ENCODE measurements at places on chromosomes 2 and 18. TPM values are rescaled to one million over a fixed set of nuclear protein-coding genes. Genes with fewer than 3 reads are reported as not detected.
A peak's percentile ranks its signal among the peaks of the same experiment; 100 is the strongest.

The SATB2 gene
- total RNA-seq, result 8.8 TPM

The BZW1 gene
- total RNA-seq, result 408 TPM

The STPG4 gene
- total RNA-seq, result 4.4 TPM

The ASB18 gene
- total RNA-seq, result not detected

The GTF3C2 gene
- 67.8 TPM for total RNA-seq

The CD8B2 gene
- total RNA-seq, result not detected

DNA sequence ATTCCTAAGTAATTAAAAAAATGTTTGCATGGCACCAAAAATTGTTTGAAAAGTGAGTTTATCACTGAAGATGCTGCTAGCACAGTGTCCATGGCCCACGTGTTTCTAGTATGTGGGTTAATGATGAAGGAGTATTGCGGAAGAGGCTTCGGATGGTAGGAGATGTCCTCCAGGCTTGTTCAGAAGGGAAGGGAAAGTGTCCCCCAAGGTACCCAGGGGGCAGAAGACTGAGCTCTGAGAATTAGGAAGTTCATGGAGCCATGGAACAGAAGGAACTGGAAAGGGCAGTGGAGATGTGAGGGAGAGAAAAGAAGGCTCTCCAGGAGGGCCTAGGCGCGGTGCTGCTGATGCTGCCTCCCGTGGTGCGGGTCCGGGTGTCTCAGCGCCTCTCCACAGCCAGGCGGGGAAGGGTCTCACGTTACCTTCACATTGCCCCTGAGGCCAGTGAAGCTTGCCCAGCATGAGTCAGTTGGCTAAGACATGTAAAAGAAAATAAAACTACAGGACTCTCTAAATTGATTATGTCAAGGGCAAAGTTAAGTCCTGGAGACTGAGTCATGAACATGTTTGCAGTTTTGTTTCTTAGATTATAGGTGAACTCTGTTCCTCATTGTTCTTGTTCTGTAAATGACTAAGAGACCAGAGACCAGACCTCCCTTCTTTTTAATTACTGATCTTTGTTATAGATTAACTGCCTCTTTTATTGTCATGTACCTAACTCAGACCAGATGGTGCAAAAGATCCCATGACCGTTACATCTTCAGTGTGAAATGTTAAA, 89.0 kb downstream of the MTCL1 start:
- no peak for DNase-seq

GRCh38 chr2:234607691-234608090, 110.8 kb upstream of the ARL4C start:
- DNase-seq, result no peak

- no peak for DNase-seq
Measured at GRCh38 chr2:1581965-1582625, 162.2 kb downstream of the PXDN start.

DNA sequence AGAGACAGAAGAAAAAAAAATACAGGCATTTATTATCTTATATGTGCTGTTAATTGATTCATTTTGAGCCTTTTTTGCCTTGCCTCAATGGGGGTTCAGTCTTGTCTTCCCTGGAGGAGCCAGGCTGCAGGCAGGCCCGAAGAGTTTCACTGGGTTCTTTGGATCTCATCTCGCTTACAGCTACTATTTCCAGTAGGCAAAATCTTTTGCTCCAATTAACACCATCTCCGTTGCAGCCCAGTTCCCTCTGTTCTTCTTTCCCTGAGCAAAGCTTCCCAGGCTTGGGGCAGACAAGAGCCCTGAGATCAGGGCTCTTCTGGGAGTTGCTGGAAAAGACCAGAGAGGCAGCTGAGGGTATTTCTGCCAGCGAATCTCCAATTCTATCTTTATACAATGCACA, 168.8 kb upstream of the CELF4 start:
- DNase-seq, result no peak

- DNase-seq, result no peak
Measured at GRCh38 chr2:150431561-150432311, 55.7 kb downstream of the RND3 start.

- no peak for DNase-seq
Measured at GRCh38 chr18:25875551-25876240, 214.7 kb downstream of the SS18 start.

GRCh38 chr2:143152637-143153036, 23.4 kb downstream of the ARHGAP15 start:
- no peak for DNase-seq

DNA sequence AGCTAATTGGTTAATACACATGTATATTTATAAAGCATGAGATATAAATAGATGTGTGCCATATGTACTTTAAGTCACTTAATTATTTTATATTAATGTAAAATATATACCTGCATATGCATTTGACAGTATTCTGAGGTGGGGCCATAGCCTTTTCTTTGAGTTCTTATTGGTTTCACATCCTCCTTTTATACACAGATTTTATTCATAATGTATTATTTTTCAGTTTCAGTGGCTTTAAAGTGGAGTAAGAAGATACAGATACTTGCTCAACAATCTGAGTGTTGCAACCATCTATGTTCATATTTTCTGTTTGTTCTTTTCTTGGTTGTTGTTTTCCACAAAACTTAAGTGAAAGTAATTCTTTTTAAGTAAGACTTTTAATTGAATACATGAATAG, 436.5 kb downstream of the RND3 start:
- no peak for DNase-seq

DNA sequence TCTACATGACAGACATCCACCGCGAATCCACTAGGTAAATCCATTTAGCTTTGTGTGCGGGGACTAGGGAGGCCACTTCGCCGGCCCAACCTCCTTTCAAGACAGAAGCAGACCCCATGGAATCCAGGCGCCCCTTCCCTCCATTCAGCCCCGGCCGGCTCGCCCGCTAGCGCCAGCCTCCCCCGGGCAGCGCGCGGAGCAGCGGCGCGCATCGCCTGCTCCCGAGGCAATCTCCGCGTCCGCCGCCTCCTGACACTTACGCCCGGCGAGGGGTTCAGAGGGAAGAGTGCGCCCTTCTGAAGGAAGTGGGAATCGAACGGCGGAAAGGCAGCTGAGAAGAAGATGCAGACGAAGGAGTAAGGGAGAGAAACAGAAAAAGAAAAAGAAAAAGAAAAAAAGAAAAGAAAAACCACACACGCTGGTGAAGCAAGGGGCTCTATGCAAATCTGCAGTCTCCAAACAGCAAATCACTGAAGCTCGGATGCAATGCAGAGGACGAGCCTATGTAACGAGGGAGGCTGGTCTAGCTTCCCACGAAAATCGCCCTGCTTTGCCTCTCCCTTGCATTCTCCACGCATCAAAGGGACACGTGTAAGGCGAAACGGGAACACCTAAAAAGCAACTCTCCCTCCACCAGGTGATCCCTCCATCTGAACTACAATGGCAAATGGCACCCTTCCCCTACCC, 684.4 kb downstream of the NRXN1 start:
- no peak for DNase-seq

GRCh38 chr18:6744816-6745455, 15.4 kb downstream of the ARHGAP28 start:
- DNase-seq, result no peak

DNA sequence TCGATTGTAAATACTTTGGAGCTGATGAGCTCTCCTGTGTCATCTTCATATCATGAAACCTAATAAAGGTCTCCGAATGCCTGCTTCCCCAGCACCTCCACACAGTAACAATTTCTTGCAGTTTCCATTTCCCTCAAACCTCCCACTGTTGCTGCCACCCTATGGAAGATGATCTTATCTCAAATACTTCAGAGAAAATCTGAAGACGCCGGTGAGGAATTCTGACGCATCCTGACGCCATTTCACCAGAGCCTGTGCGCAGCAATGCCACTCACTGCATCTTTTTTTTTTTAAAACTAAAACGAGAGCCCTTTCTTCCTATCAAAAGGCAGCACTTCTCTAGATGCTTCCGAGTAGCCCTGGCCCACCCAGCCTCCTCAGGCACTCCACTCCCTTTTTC, 31.9 kb upstream of the GNAL start:
- no peak for DNase-seq

DNA sequence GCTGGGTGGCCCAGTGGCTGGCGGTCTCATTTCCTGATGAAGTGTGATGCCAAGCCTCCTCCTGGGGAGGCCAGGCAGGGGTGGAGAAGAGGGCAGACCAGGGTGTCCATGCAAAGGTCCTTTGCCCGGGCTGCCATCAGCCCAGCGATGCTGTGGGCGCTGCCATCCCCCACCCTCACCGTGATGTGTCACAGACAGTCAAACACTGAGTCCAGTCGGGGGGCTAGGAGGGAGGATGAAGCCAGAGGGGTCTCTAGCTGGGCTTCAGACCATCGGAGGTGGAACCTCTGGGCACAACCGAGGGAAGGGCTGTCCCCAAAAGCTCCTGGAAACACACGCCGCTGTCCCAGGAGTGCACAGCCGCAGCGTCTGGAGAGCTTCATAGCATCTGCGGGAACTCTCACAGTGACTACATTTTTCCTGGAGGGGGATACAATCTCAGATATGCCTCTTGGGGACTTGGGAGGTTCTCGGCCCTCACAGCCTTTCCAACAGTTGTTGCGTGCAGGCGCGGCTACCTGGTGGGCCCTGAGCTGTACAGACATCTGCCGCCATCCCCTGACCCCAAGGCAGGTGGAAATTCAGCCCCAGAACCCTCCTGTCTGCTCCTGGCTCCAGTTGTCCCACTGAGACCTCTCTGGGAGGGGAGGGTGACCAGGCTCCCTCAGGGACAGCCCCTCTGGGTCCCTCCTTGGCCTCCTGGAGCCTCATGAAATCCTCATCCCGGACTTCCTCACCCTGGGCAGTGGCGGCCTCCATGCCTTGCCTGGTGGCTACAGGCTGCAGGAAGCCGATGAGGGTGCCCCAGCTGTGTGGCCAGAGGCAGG, 26.5 kb upstream of the OTOS start:
- no peak for DNase-seq

DNA sequence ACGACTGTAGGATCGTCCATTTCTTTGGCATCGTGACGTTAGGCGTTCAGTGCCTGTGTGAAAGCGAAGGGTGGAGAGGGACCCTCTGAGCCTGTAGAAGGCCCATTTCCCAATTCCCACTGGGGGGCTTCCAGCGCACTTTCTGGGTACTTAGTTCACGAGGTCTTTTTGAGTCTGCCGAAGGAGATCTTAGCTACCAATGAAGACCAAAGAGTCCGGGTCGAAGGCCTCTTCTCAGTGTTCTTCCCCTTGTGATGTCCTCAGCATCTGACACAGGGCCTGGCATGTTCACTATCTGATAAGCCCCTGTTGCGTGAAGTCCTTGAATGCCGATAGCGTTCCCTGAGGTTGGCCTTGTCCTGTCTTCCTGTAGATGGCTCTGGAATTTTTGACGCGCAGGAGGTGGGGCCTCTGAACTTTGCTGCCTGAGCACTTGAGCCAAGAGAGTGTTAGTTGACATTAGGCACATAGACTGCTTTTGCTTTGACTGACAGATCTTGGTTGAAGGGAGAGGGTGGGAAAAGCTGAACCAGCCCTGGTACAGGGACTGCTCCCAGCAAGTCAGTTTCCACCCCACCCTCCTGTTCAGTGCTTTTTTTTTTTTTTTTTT, 52.8 kb downstream of the LDLRAD4 start:
- DNase-seq, result no peak

- no peak for DNase-seq
Measured at GRCh38 chr2:16062471-16063250, 122.3 kb downstream of the MYCN start.

GRCh38 chr2:37388074-37388473, 43.6 kb downstream of the QPCT start:
- peak; percentile 16 for DNase-seq

DNA sequence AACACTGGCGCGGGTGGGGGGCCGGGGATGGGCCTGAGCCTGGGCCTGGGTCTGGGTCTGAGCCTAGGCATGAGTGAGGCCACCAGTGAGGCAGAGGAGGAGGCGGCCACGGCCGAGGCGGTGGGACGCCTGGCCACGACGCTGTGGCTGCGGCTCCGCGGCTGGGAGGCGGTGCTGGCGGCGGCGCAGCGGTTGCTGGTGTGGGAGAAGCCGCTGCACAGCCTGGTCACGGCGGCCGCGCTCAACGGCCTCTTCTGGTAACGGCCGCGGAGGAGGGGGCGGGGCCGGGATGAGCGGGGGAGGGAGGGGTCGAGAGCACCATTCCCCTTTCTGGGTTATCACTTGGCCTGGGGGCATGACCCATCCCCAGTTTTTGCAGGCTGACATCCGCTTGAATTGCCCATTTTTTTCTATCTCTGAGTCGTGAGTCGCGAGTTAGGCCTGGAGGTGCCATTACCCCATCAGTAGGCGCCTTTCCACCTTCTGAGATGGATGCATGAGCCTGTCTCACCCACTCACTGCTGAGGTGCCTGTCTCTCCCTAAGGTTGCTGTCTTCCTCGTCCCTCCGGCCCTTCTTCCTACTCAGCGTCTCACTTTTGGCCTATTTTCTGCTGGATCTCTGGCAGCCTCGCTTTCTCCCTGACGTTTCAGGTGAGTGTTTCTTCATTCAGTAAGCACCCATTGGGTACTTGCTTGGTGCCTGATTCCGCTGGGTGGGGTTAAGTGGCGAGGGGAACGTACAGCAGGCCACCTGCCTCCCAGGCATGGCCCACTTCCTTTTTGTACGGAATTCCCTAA, 501 bp downstream of the RETREG2 start:
- DNase-seq, result peak; percentile 27

- DNase-seq, result no peak
Measured at GRCh38 chr2:223999862-224000261, 39.2 kb downstream of the SERPINE2 start.

GRCh38 chr2:84491256-84491655, 25.0 kb upstream of the DNAH6 start:
- no peak for DNase-seq

DNA sequence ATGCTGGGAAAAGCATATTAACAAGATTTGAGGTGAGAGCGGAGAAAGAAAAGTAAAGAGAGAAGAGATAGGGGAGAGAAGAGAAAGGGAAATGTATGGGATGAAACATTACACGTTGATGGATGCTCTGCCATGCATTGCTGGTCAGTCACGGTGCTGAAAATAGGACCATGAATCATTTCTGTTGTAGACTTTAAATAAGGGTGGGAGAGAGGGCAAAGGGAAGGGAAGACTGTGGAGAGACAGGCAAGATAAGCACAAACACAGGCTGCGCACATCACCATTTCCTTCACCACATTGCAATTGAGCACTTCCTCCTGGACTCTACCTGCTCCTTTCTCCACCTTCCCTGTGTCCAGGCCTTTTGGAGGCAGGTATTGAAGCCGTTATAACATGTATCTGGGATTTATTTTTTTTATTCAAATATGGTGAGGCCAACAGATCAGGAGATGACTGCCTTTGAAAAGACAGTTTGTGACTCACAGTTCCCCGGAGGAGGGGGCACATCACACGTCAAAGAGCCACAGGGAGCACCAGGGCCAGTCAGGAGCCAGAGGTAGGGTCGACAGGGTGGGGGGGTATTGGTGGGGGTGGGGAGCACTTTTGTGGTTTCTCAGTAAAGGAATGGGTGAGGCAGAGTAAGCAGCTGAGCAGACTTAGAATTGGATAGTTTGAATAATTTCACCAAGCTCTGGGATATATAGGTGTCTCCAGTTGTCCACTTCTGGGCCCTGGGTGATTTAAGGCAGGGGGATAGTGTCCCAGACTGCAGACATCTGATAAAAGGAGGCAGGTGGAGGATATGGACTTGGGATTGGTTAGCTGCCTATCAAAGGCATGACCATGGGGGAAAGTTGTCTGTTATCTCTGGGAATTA, 372.8 kb upstream of the ST6GAL2 start:
- DNase-seq, result peak; percentile 2

All from A172 (cell line).